ENCODE measurements at places on chromosomes 5 and 9.

DNA sequence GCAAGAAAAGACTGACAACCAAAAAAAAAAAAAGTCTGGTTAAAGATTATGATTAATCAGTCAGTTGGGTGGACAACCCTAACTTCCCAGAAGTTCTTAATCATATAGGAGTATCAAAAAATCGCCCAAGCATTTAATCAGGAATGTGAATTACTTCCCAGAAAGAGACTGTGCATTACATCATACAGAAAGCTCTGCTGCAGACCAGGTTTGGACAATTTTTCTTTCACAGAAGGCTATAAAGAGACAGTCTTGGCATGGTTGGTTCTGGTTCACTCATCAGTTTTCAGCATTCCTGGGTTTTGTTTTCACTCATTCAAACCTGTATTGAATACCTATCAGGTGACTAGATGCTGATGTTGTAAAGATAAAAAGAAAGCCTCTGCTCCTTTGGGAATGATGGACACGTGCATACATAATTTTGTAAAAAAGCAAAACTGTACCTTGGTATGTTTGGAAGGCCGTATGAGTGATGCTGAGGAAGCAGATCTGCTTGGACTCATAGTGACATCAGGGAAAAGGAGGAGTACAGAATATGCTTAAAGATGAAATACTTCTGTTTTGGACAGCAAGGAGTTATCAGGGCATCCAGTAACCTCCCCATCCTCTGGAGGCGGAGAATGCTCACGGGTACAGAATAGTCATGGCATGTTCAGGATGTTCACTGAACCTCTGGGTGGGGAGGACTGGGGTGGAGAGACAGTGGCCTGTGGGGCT is 178.4 kb downstream of the GNA14 start:
- DNase-seq, result no peak

DNA sequence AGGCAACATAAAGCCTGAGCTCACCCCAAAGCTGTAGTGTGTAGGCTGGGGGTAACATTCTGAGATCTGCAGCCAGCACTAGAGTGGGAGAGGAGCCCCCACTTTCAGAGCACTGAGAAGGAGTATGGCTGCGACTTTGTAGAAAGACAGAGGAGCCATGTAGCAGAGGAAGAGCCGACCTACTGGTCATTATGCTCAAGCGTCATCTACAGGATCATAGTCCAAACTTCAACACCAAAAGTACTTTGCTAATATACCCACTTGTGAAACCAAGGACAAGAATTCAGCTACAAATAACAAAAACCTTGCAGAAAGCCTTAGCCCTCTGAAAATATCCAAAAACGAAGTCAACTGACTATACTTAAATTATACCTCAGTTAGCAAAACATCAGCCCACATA is 330.1 kb downstream of the MAN2A1 start:
- no peak for DNase-seq

- no peak for DNase-seq
Observed at GRCh38 chr5:144083185-144083584, 87.3 kb downstream of the YIPF5 start.

DNA sequence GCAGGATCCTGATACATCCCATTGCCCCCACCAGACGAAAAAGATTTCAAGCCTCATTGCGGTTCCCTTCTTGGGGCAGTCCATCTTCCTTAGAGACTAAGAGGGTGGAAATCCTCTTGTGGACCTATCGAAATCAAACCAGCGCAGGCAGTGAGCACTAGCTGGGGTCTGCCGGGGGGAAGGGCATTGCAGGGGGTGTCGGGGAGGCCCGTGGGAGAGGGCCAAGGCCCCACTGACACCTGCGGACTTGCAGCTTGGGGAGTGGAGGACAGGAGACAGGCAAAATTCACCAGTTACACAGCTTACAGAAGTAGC is 522 bp downstream of the BTNL9 start:
- DNase-seq, result no peak

DNA sequence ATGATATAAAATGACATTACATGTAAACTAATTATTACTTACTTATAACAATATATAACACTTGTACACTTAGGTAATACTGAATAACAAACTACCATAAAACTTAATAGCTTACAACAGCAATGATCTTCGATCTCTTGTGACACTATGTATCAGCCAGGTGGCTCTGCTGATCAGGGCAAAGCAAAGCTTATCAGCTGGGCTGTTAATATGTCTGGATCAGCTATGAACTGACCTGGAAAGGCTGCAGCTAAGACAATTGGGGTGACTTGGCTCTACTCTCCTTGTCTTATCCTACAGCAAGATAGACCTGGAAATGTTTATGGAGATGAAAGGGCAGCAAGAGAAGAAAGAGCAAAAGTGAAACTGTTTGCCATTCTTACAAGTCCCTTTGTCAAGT is 511.3 kb downstream of the TLR4 start:
- no peak for DNase-seq

- DNase-seq, result no peak
Observed at GRCh38 chr5:9284781-9285307, 261.0 kb downstream of the SEMA5A start.

- DNase-seq, result no peak
Observed at GRCh38 chr9:69149321-69149807, 24.7 kb upstream of the TJP2 start.

- DNase-seq, result no peak
Observed at GRCh38 chr9:126109575-126109974, 217.1 kb upstream of the MVB12B start.

DNA sequence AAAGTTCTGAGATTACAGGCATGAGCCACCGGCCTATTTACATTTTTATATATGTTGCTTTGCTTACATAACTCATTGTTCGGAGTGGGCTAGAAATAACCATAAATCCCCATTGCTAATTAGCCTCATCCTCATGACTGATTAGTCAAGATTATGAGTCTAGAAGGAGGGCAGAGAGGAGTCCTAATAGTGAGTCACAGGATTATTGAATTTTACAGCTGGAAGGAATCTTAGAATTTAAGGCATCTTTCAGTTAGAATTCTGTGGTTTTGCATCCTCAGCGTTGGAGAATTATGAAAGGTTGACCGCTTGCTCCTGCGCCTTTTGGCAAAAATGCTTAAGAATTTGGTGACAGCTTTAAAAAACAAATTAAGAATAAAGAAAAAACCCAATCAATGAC is 2.6 kb upstream of the PBX3 start:
- DNase-seq, result no peak

DNA sequence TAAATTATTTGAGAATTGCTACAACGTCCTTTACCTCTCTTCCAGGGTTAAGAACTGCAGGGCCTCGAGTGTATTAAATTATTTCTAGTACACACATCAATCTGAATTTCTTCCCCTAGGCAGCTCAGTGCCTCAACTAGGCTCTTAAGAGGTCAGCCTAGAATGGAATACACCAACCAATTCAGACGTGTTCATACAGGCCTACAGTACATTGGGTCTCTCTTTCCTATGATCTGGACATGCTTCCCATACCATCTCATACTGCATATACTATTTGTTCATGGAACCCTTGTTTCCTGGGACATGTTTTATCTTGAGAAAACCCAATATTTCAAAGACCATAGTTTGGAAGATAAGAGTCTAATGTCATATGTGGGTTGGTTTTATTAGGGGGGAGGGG is 434.1 kb upstream of the WWC1 start:
- DNase-seq, result no peak

DNA sequence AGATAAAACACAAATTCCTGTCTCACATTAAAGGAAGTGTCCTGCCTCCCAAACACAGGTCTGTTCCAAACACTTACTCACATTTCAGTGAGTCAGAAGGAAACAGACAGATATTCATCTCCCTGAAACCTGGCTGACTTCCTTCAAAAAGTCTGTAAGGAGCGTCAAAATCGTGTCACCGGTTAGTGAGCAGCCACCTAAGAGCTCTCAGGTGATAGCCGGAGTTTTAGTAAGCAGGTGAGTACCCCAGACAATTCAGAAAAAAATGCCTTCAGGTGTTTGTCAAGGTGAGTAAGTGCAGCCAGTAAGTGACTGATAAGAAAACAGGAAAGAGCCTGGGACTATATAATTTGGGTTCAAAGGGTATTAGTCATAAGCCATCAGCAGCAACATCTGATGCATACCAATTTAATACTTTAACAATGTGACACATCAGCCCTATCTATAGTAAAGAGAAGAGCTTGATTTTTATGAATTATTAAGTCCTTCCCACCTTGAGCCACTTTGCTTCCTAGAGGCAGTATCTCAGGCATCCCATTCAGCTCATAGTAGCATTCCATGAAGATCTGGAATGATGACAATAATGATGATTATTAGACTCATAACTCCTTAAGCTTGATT is 1.3 kb upstream of the ITGA2 start:
- no peak for DNase-seq

- DNase-seq, result no peak
Observed at GRCh38 chr5:158861366-158861765, 238.3 kb downstream of the EBF1 start.

DNA sequence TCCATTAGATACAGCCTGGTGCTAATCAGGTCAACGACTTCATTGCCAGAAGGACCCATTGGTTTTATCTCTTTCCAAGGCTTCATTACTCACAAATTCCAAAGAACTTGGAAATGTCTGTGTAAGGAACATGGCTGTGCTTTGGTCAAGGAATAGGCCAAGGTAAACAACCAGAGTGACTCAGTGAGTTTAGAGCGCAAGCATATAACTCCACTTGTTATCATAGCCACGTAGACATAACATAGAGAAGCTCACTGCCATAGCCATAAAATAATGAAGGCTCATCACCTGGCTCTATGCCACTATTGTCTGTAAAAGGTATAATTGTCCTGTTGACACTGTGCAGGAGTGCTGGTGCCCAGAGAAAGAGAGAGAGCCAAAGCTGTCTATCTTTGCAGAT is 139.3 kb upstream of the PLCXD3 start:
- no peak for DNase-seq

- peak; percentile 52 for DNase-seq
Observed at GRCh38 chr5:95664204-95664786, 17.7 kb downstream of the RFESD start.

GRCh38 chr5:178230879-178231538 is 1.6 kb downstream of the PHYKPL start:
- no peak for DNase-seq

GRCh38 chr5:81317536-81317935 is 16.1 kb downstream of the ZCCHC9 start:
- DNase-seq, result no peak

- DNase-seq, result peak; percentile 79
Observed at GRCh38 chr5:1140171-1140817, 28.4 kb upstream of the SLC12A7 start.

DNA sequence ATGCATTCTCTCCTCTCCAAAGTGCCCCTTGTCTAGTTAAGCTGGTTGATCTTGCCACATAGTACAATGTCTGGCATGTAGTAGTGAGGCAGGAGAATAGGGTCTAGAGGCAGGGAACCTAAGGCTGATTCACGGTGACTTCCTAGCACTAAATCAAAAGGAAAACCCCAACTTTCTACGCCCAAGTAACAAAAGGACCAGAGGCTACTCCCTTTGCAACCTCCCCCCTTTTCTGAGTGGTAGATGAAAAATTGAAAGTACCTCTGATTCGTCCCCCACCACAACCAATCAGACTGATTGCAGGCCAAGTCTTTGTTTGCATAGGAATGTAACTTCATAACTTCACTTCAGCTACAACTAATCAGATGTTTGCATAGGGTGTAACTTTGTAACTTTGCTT is 278.8 kb downstream of the PSAT1 start:
- DNase-seq, result no peak

GRCh38 chr9:128412120-128412790 is 8.4 kb upstream of the CERCAM start:
- DNase-seq, result no peak

- DNase-seq, result no peak
Observed at GRCh38 chr5:153752890-153753289, 262.4 kb downstream of the GRIA1 start.

DNA sequence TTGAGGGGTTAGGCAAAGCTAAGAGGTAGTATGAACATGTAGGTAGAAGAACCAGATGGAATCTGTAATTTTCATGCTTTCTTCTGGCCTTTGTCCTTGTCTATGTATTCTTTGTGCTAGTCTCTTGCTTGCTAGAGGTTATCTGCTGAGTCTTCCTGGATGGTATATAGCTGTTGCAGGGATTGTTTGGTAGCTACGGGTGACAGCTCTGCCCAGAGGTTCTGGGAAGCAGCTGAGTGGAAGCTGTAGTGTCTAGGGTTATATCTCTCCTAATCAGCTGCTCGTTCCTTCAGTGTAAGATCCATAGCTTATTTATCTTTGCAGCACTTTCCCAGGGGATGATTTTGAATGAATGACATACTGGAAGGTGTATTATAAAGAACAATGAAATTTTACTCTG is 100.3 kb downstream of the ATG10 start:
- no peak for DNase-seq

- no peak for DNase-seq
Observed at GRCh38 chr5:158409507-158409906, 550.6 kb upstream of the CLINT1 start.

DNA sequence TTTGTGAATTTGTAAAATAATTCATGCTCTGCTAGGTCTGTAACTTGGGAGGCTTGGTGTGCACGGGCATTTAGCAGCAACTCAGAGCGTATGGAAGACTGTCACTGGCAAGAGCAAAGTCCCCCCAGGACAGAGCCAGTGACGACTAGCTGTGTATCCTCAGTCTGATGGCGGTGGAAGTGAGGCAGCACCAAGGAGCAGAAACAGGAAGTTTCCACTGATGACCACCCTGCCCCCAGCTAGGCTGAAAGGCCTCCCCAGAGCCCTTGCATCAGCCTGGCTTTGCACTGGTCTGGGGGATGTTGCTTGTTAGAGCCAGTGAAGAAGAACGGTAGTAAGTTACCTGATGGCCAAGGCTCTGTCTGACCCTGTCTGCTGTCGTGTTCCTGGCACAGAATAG is 66.8 kb upstream of the ABL1 start:
- no peak for DNase-seq

DNA sequence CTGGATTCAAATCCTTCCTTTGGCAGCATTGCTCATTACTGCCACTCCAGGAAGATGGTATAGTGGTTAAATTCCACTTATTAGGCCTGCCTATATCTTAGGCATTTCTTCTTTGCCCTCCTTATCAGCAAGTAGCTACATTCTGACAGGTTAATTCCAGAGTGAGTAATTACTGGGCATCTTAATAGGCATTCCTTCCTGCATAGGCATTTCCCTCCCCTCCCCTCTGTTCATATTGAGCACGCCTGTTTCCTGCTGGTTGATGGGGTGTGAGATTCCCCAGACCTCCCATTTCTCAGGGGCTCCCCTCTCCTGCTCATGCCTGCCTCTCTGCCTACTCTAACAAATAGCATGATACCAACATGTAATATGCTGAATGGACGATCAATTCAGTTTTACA is 305.9 kb downstream of the CYLC2 start:
- DNase-seq, result no peak

GRCh38 chr9:23171479-23171878 is 654.6 kb downstream of the ELAVL2 start:
- DNase-seq, result no peak

- DNase-seq, result no peak
Observed at GRCh38 chr5:15304066-15304731, 195.8 kb upstream of the FBXL7 start.

DNA sequence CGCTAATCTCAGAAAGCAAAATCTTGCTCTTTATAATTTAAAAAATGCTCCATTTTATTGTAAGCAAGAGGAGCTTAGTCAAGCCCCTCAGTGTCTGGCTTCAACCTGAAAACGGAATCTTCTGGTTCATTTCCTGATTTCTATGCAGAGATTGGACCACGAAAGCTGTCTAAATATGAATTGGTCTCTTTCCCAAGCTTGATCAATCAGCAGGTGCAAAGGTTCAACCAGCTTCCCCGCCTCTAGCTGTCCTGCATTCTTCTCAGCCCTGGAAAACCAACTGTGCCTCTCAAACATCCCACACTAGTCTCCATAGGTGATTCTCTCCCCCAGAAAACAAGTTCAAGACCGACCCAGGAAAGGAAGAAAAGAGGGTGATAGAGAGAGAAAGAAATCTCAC is 34.5 kb downstream of the FNBP1 start:
- no peak for DNase-seq

- peak; percentile 83 for DNase-seq
Observed at GRCh38 chr9:136882109-136882946, 4.0 kb upstream of the TRAF2 start.

Measured in CD8-positive, alpha-beta T cell (primary cell).